ENCODE measurements at places on chromosomes 6 and 20. TPM values are rescaled to one million over a fixed set of nuclear protein-coding genes. Genes with fewer than 3 reads are reported as not detected.

DNA sequence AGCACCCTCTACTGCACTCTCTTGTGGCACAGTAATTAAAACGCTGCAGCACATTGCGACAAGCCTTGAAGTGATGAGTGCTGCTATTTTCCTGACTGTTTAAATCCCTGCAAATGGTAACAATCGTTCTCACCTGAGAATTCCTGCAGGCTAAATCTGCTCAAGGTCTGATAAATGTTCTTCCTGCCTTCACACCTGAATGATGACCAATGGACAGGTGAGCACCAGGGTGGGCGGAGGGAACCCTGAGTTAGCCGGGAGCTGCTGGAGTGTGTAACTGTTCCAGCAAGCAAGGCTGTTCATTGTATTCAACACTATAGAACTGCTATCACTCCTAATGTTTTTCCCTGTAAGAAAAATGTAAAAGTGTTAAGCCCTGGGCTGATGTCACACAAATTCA, 4.0 kb downstream of the DACT2 start:
- DNase-seq: no peak
- H3K4me1 ChIP-seq: peaks cover 25% of the 10 kb centered on the region
- H3K4me3 ChIP-seq: no peak overlapping the region
- no peaks in the 10 kb centered on the region for H3K27me3 ChIP-seq

DNA sequence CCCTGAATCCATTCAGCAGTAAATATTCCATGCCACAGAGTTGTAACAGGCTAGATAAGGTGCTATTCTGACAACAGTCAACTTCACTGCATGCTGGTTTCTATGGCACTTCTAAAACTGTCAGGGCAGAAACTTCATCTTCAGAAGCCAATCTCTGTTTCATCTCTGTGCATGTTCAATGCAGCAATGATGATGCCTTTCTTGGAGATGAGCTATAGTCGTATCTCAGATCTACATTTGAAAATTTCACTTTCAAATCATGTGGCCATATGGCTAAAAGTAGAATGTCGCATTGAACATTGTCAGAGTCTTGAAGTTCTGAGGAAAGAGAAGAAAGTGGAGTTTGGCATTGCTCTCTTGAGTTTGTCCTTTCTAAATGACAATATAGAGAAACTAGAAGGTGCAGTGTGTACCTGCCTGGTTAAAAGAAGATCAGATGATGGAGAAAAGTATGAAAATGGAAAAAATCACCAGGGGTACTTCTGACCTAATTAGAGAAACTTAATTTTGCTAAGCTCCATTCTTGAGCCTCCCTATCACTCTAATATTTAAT, 49.0 kb upstream of the VSTM2L start:
- DNase-seq: no peak
- no peak overlapping the region for H3K27ac ChIP-seq
- no peak overlapping the region for H3K4me3 ChIP-seq
- no peaks in the 10 kb centered on the region for H3K36me3 ChIP-seq
- H3K4me1 ChIP-seq: peaks cover 4% of the 10 kb centered on the region

- no peak for DNase-seq
- H3K4me1 ChIP-seq: no peaks in the 10 kb centered on the region
- no peak overlapping the region for H3K27ac ChIP-seq
- no peak overlapping the region for H3K4me3 ChIP-seq
Observed at GRCh38 chr20:59671661-59672471, 67.5 kb downstream of the PHACTR3 start.

EMILIN3 gene
- total RNA-seq: 1.7 TPM
